ENCODE measurements at places on chromosomes 2 and 18.
A peak's percentile ranks its signal among the peaks of the same experiment; 100 is the strongest.

DNA sequence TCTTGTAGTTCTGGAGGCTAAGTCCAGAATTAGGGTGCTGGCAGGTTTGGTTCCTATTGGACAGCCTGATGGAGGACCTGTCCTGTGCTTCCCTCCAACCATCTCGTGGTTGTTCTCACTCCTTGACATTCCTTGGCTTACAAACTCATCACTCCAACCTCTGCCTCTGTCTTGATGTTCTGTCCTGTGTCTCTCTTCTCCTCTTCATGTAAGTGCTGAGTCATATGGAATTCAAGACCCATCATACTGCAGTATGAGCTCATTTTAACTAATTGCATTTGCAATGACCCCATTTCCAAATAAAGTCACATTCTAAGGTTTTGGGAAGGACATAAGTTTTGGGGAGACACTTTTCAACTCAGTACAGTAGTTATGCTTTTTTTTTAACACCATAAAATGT is 374.7 kb downstream of the TRIB2 start:
- no peak for DNase-seq

- no peak for DNase-seq
Measured at GRCh38 chr2:227813229-227813561, 447 bp upstream of the CCL20 start.

GRCh38 chr18:51278045-51278649 is 80.7 kb upstream of the MEX3C start:
- no peak for DNase-seq

- no peak for DNase-seq
Measured at GRCh38 chr18:46649071-46649862, 7.8 kb downstream of the LOXHD1 start.

- DNase-seq, result no peak
Measured at GRCh38 chr2:16016282-16016681, 75.9 kb downstream of the MYCN start.

- no peak for DNase-seq
Measured at GRCh38 chr2:198499539-198499938, 695.1 kb downstream of the PLCL1 start.

- no peak for DNase-seq
Measured at GRCh38 chr2:148814860-148815419, 60.1 kb upstream of the KIF5C start.

DNA sequence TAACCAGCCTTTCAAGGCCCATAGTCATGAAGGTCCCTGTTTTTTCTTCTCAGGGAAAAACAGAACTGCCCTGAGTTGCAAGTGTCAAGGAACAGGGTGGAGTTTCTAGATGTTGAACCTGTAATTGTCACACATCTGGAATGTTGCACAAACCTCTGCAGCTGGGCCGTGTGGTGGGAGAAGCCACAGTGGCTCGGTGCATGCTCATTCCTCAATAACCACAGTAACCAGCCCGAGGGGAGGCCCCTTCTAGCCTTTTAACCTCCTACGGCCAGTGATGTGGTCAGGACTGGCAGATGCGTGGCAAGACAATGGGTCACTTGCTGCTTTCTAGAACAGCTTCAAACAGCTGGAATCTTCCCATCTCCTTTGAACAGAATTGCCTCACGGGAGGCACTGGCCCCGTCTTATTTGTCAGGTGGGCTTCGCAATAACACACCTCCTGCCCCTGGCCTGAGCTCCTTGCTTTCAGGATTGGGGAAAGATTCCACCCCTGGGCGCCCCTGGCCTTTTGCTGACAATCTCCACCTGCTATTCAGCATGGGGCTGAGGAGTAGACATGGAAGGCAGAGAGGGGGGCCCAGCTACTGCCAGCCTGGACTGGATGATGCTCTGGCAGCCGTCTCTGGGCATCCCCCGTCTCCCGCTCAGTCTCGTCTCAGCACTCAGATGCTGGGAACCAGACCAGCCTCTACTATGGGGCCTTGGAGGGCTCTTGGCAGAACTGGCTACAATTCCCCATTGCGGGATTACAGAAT is 102.9 kb downstream of the KLHL29 start:
- no peak for DNase-seq

DNA sequence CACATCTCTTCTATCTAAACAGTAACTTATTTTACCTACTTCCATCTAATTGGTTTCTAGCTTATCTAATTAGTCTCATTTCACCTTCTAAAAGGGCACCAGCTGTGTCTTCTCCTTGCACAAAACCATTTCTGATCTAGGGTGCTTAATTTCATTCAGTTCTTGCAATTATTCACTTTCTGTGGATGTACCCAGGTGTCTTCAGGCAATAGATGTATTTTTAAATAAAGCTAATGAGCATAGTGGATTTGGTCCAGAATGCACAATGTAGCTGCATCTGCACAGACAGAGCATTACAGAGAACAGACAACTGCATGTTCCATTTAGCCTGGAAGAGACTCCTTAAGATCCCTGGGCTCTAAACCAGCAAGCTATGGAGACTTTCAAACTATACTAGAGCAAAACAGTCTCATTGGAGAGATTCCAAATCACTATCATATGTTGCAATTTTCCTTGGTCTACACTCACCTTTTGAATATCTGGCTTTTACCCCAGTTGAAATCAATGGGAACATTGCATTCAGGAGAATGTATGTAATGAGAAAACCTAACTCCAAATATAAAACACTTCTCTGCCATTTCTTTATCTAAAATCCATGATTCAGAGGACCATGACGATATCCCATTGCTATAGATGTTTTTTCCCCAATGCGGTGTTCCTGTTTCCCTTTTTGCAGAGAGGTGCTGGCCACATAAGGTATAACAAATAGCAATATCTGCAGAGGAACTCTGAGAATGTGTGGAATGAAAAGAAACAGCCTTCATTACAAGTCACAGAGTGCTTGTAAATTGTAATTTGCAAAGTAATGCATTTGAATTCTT is 3.5 kb upstream of the RFX8 start:
- no peak for DNase-seq

DNA sequence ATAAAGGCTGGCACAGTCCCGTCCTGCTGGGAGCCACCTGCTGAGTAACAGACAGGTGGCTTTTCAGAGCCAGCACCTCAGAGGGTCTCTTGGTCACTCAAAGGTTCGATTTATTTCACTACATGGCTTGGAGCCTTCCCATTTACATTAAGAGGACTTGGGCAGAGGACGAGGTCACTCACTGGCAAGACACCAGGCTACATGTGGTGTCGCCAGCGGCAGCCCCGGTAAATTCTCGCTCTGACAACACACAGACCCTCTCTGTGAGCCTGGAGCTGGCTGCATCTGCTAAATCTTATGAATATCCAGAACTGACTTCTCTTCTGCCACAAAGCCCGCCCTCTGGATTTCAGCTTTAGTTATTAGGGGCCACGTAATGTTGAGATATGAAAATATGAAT is 254.7 kb downstream of the VAPA start:
- DNase-seq, result no peak

GRCh38 chr2:230619491-230619890 is 93.2 kb upstream of the CAB39 start:
- no peak for DNase-seq

GRCh38 chr2:135563793-135564192 is 32.5 kb downstream of the R3HDM1 start:
- DNase-seq, result no peak

GRCh38 chr2:46306988-46307655 is 9.9 kb downstream of the EPAS1 start:
- DNase-seq, result no peak

GRCh38 chr18:2316751-2317696 is 254.3 kb downstream of the METTL4 start:
- no peak for DNase-seq

GRCh38 chr18:79211844-79212243 is 142.7 kb downstream of the ATP9B start:
- no peak for DNase-seq

DNA sequence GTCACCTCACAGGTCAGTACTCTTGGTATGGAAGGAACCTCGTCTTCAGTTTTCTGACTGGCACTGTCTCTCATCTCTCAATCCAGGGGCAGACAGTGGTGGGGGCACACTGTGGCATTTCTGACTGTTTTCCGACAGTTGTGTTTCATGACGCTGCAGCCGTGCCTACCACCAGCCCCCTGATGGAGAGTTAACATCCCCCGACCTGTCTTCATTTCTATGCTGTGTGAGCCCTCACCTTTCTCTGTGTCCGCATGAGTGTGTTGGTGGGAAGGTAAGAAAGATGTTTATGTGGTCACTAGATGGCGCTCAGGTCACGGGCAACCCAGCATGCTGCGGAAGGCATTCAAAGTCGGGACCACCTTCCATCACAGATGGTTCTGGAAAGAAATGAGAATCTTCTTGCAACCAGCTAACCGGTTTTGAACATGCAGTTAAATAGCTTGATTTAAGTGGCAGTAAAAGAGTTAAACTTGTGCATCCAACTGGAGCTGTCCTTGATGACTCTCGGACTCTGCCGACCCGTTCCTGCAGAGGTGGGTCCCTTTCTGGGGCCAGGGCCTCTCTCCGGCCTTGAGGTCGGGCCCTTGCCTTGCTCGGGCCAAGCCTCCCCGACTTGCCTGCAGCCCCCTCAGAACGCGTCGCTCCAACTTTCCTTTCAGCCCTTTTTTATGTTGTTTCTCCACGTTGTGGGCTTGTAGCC is 92.4 kb downstream of the DYSF start:
- peak; percentile 22 for DNase-seq

All from CD4-positive, alpha-beta T cell treated with Interleukin-6 at 100 ng/mL for 8 hours (primary cell).